ENCODE measurements at places on chromosomes 16 and 17.
A peak's percentile ranks its signal among the peaks of the same experiment; 100 is the strongest.

DNA sequence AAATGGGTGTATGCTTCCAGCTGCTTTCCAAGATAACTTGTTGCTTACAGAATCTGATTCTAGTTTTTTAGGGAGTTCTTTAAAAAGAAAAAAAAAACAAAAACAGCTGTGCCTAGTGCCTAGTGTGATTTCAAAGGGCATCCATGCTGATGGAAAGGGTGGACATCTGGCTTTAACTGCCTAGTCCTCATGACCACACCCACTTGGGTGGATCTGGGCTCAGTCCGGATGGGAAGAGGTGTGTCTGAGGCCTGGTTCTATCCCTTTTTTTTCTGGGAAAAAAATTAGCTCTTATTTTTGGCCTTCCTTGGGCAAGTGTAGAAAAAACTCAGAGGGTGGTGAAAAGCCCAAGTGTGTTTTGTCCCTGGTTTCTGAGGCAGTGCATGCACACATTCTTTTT, 132.3 kb upstream of the CDH11 start:
- no peak for DNase-seq

DNA sequence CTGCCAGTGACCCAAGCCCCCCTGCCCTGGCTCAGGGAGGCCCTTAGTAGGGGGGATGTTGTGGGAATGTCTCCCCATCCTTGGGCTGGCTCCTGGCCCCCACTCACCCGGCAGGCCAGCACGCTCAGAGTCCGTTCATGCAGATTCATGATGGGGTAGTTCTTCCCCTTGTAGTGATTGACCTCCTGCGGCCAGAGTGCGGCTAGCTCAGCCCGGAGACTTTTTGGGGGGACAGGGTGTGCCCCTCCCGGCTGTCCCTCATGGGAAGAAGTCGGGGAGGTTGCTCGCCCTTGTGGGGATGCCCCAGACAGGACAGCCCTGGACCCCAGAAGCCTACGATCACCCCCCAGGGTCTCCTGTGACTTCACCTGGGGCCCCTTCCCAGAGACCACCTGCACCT, 4.0 kb downstream of the NPB start:
- DNase-seq = no peak

DNA sequence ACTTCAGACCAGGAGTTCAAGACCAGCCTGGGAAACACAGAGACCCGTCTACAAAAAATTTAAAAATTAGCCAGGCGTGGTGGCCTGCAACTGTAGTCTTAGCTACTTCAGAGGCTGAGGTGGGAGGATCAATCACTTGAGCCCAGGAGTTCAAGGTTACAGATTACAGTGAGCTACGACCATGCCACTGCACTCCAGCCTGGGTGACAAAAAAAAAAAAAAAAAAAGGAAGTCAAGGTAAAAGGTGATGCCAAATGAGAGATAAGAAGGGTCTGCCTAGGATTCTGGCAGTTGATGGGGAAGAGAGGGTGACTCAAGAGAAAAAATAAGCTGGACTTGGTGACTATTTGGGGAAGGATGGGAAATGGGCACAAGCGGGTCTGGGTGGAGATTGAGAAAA, 32.5 kb downstream of the MYO18A start:
- no peak for DNase-seq

GRCh38 chr16:21239646-21240045, 6.1 kb downstream of the ANKS4B start:
- no peak for DNase-seq

- DNase-seq = no peak
These were observed 281.5 kb downstream of the SEC14L1 start for GRCh38 chr17:77422104-77422747.

- no peak for DNase-seq
These were observed 12.2 kb downstream of the SLC38A10 start for GRCh38 chr17:81282876-81283275.

- DNase-seq = no peak
These were observed 313.1 kb downstream of the MAF start for GRCh38 chr16:79287424-79287917.

DNA sequence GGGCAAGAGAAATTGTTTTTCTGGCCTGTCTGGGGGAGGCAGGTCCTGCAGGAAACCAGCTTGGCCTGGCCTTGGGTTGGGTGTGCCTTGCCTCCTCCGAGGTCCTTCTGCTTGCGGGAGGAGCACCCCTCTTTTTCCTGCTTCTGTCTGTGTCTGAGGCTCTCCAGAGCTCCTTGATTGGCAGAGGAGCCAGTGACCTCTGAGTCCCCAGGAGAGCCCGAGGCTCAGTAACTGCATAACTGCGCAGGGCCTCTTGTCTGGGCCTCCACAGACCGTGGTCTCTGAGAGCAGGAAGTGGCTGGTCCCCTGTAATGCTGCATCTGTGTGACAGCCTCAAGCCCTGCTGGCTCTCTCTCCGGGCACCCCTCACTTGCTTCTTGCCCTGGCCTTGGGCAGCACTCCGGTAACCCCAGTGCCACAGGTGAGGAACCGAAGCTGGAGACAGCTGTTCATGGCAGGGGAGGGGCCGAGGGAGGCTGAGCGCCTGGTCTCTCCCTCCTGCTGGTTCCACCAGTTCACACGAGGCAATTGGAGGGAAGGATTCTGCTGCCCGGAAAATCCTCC, 1.6 kb downstream of the CAPN15 start:
- DNase-seq = no peak

DNA sequence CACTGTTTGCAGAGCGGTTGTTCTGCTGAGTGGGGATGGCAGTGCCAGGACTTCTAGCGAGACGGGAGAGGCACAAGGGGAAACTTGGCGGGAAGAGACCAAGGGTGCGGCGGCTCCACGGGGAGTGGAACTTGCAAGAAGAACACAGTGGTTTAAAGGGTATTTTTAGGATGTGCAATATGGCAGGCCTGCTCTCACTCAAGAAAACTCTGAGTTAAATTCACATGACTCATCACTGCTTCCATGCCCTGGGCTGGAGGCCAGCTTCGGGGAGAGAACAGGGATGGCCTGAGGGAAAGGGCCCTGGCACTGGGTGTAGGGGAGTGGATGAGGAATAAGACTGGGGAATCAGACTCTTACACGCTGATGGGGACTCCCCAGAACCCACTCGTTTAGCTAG, 13.3 kb upstream of the CD300LD start:
- DNase-seq = peak; percentile 44

- DNase-seq = no peak
These were observed 67.5 kb downstream of the MARF1 start for GRCh38 chr16:15575293-15576049.

- DNase-seq = no peak
These were observed 193.6 kb downstream of the CCDC182 start for GRCh38 chr17:57551321-57552079.

DNA sequence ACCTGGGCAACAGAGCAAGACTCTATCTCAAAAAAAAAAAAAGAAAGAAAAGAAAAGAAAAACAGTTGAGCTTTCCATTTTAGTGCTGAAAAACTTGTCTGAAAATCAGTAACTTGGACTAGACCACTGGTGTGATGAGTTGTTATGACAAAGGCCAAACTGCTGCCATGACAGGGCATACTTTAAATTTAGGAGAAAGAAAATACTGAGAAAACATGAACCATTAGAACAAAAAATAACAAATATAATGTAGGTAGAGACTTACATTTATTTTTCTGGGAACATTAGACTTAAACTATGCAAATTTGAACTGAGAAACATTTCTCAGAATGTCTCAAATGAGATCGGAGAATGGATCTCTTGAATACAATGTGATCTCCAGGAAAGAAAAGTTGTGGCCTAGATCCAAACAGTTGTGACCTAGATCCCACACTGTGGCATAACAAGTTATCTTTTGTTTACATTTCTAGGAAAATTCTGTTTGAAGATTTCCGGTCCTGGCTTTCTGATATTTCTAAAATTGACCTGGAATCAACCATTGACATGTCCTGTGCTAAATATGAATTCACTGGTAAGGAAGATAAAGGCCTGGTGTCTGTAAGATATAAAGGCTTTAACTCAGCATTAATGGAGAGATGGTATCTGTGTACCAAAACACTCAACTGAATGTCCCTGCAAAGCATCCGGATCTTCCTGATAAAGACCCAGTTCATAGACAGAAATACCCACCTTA, 10.9 kb downstream of the OGFOD1 start:
- DNase-seq = no peak

GRCh38 chr17:17677299-17678040, 3.8 kb upstream of the RAI1 start:
- no peak for DNase-seq

- DNase-seq = no peak
These were observed 123.1 kb downstream of the NPIPB5 start for GRCh38 chr16:22633799-22634198.

DNA sequence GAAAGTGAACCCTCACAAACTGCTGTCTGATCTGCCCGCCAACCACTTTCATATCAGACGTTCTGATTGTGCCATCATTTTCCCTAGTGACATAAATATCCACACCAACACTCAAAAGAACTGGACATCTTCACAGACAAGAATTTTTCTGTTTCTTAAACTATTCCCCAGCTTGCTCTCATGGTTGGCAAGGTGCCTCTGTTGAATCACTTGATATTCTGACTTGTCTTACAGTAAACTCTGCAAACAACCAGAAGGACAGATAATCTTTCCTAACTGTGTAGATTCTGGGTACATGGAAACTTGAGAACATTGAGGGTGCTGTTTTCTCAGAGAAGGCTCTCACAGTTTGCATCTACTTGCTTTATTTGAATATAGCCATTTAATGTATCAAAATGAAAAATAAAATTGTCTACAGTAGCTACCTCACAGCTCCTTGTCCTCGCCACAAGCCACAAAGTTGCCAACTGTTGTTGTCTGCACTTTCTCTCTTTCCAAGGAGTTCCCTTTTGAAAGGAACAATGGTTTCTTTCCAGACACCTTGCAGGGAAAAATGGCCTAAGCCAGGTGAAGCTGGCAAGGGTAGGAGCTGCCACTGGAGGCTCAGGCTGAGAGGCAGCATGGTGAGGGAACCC, 46.0 kb upstream of the ADAMTS18 start:
- no peak for DNase-seq

GRCh38 chr16:11796227-11797165, 562 bp downstream of the ZC3H7A start:
- no peak for DNase-seq
